ENCODE measurements at places on chromosomes 11 and 22.

DNA sequence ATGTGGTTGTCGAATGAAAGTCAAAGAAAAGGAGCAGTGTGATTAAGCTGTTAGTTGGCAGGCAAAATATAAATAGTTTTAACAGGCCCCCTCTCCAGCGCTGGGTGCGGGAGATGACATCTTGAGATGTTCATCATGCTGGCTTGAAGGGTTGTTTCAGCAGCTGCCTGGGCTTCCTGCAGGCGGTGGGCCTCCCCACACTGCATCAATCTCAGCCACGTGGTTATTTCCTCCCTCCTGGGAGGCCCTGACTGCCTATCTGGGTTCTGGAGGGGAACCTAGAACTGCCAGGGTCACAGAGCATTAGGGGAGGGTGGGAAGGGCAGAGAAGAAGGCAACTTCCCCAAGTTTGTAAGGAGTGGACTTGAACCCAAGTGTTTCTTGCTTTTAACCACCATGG lies 173.3 kb upstream of the SYT13 start:
- DNase-seq = no peak

DNA sequence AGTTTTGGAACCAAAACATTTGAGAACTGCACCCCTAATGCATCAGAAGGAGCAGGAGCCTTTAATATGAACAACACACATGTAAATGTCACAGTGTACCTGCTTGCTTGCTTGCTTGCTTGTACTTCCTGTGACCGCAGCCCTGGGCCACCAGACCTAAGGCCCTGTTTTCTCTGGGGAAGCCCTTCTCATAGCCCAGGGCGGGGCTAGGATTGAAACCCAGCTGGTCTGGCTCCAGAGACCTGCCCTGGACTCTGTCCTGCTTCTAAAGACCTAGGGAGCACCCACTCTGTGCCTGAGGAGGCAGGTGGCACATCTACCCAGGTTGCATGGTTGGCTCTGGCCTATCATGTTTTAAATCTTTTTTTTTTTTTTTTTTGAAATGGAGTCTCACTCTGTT lies 7.6 kb upstream of the MCM5 start:
- DNase-seq = no peak

- DNase-seq = no peak
Measured at GRCh38 chr22:17741866-17742526, 32.3 kb downstream of the BID start.

DNA sequence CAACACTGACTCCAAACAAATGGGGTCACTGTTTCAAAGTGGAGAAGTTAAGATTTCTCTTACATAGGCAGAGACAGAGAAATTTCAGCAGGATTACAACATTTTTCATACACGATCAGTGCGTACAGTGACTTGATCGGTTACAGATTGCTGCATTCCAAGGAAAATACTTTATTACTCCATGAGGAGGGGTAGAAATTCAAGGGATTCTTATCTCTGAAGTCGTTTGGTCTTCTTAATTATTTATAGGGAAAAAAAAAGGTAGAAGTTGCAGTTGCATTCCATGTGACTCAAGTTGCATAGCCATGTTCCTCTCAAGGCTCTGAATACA lies 10.7 kb upstream of the SMIM38 start:
- DNase-seq = no peak

Data from NCI-H187 (cell line).